ENCODE measurements at places on chromosomes 2 and 18. TPM values are rescaled to one million over a fixed set of nuclear protein-coding genes. Genes with fewer than 3 reads are reported as not detected.

The DYNAP gene
- not detected for total RNA-seq

The IL37 gene
- total RNA-seq: 1.7 TPM

The C2orf78 gene
- not detected for total RNA-seq

The IL1F10 gene
- not detected for total RNA-seq

The KIF1A gene
- total RNA-seq: not detected

The APLF gene
- total RNA-seq: 4.5 TPM

DNA sequence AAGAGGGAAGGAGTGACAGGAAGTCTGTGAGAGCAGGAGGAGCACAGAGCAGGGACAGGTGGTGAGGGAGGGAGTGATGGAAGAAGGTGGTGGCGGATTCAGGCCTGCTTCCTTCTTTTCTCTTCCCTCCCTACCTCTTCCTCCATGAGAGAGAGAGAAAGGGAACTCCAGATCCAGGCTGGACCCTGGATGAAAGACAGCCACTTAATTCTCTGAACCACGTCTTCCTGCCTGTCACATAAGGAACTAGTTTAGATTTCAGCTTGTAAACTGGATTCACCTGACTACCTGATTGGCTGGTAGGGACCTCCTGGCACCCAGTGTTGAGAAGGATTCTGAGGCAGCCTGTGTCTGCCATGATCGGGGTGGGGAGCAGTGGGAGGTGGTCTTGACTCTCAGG, 48.9 kb downstream of the PAX8 start:
- no peak for DNase-seq

GRCh38 chr2:195115738-195116137, 541.3 kb upstream of the SLC39A10 start:
- no peak for DNase-seq

DNA sequence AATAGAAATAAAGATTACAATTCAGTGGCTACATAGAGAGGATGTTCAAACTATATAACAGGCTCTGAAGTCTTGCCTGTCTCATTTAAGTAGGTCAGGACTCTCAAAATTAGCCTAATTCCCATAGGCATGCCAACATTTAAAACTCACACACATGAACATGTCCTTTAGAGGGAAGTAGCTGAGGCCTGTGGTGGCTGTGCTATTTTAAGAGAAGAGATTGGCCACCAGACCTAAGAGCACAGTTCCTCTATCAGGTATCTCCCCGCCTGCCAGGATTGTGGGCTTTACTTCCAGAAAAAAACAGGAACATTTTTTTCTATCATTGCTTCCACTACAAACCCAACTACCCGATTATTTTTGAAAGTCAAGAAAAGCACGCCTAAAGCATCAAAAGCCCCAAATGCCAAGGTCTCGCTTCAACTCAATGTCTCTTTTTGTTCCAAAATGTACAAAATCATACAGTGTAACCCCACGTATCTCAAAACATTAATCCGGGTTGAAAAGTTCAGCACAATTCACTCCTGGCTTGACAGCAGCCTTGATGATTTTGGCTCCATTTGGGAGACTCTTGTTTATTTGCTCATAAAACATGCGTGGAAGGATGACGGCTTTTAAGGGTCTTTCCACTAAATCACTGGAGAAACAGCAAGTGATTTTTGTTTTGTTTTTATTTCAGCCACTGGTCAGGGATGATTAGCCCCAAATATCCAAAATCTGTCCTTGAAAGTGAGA, 15.3 kb downstream of the FHL2 start:
- DNase-seq: no peak

DNA sequence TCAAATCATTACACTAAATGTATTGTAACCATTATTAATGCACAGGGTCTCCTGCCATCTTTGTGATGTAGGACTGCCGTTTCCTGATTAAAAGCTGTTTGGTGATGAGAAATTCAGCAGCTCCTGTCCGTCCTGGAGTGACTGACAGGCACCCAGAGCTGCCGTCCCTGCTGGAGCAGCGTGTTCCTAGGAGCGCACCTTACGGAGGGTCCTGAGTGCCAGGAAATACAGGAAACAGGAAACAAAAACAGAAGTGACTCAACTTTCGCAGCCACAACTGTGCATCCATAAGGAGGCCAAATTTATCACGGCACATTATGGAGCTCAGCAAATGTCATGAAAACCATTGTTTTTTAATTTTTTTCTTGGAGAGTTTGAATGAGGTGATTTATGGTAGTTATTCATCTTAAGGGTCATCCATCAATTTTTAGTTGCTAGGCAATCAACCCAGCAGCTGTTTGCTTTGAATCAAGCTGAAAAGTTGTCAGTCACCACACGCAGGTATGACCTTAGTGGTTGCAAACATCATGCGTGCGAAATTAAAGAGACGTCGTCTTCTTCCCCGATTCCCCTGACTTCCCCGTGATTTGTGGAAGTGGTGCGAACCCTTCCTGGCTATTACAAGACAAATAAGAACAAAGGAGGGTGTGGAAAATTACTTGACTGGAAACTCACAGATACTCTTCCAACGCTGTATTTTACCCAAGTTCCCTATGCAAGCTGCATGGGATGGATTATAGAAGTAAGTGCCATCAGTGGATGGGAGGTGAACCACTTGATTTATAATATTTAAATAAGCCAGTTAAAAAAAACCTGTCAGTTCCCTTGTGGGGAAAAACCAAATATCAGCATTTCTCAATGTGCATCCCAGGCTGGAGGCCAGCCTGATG, 19.8 kb downstream of the TSHZ1 start:
- DNase-seq: no peak

GRCh38 chr2:45130736-45131135, 121.5 kb upstream of the SIX2 start:
- DNase-seq: no peak

DNA sequence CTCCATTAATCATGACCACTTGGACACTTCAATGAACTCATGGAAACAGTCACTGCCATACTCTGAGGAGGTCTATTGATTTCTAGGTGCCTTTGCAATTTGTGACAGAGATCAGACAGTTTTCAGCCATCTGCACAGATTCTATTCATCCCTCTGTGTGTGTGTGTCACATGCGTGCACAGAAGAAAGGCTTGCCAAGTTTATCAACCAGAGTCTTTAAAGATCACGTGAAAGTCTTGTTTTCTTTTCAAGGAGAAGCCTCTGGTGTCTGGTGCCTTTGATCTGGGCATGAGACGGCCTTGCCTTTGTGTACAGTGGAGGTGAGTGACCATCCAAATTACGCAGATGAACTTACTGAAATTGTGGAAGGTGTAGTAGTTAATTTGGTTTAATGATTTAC, 164.2 kb downstream of the VAPA start:
- DNase-seq: no peak

DNA sequence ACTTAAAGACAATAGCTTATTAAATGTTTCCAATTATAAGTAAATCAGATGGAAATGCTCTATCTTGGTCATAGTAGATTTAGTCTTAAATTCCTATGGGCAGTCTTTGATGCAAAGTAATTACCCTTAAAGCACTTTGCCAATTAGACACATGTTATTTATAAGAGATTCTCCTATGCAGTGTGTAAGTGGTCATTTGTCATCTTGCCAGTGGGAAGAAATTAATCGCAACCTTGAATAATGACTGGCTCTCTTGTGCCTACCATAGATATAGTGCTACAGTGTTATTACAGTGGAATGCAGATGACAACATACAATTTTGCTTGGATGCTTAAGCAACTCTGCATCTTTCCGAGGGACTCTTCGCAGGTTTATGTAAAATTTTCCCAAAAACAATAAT, 311.0 kb upstream of the THUMPD2 start:
- no peak for DNase-seq

GRCh38 chr2:205857520-205858237, 175.4 kb downstream of the NRP2 start:
- no peak for DNase-seq

GRCh38 chr18:58578835-58579560, 49.9 kb downstream of the ALPK2 start:
- DNase-seq: no peak

GRCh38 chr2:54657664-54658083, 65.8 kb upstream of the EML6 start:
- DNase-seq: peak; percentile 29

DNA sequence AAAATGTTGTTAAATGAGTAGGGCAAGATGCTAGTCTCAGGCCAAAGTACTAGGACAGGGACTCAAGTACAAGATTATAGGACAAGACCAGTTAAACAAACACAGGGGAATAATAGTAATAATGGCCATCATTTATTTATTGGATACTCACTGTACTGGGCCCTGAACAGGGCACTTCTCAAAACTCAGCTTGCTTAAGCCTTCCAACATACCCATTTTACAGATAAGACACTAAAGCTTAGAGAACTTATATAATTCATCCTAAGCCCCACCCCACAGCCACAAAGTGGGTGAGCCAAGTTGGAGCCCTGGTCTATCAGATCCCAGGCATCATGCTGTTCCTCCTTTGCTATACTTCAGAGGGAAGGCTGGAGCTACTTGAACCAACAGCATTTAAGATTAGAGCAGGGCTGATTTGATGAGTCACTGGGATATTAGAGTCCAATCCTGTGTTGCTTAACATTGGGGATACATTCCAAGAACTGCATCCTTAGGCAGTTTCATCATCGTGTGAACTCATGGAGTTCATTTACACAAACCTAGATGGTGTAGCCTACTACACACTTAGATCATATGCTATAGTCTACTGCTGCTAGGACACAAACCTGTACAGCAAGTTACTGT, 153.6 kb downstream of the MTCL1 start:
- DNase-seq: peak; percentile 92

DNA sequence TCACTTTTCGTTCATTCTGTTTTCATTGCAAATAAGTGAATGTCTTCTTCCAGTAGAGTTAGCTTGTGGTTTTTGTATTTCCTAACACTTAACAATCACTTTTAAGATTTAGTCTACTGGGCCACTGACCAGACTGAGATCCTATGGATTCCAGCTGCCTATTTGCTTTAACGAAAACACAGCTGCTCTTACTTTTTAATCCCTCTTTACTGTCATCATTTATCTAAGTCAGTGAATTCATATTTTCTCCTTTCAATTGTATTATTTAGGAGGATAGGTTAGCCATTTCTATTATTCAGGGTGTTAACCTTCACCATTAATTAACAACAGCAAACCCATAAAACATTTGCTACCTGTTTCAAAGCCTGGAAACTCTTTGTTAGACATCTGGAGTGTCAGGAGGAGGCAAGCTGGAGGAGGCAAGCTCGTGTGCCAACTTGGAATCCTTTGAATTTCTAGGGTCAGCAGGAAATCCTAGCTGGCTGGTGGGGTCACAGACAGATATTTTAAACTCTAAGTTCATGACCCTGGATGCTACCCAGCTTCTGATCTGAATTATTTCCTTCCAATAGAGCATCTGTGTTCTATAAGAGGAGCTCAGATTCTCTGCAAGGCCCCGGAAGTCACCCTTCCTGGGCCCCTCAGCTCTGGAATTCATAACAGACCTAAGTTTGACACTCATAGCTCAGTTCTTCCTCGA, 385.3 kb downstream of the RBM43 start:
- DNase-seq: no peak

GRCh38 chr2:39671604-39672003, 5.9 kb downstream of the TMEM178A start:
- DNase-seq: no peak

DNA sequence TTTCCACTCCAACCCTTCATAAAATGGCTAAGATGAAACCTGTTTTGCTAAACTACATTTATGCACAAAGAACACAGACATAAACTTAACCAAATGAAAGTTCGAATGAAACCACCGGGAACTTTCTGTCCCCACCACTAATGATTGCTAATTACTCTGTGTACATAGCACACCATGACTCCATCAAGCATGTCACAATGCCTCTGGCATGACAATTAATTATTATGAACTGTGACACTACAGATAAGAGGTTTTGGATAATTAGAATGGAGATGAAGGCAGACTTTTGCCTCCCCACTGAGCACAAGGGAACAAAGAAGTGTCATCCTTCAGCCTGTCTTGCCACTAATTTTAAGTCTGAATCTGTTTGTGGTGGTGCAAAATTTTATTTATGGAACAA, 1.5 kb downstream of the DAPL1 start:
- DNase-seq: no peak

GRCh38 chr2:79920512-79921076, 384.0 kb downstream of the LRRTM1 start:
- DNase-seq: no peak

DNA sequence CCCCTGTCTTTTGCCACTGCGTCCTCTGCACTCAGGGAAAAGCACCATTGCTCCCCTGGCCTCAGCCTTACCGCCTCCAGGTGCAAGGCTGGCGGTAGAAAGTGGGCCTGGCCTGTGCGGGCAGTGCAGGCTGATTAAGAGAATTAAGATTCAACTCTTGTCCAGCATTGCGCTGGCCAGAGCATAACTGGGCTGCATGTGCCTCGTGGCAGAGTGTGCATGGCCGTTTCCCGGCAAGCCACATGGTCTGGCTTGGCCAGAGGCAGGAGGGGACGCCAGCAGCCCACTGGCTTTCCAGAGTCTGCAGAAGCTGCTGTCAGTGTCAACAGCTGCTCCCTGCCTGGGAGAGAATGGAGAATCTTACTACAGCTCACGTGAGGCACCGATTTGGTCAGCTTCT, 12.3 kb downstream of the NTSR2 start:
- DNase-seq: no peak

- DNase-seq: no peak
Measured at GRCh38 chr2:96374211-96374951, 38.8 kb downstream of the NCAPH start.
